ENCODE measurements at places on chromosomes 11 and 22. TPM values are rescaled to one million over a fixed set of nuclear protein-coding genes. Genes with fewer than 3 reads are reported as not detected.
A peak's percentile ranks its signal among the peaks of the same experiment; 100 is the strongest.

DNA sequence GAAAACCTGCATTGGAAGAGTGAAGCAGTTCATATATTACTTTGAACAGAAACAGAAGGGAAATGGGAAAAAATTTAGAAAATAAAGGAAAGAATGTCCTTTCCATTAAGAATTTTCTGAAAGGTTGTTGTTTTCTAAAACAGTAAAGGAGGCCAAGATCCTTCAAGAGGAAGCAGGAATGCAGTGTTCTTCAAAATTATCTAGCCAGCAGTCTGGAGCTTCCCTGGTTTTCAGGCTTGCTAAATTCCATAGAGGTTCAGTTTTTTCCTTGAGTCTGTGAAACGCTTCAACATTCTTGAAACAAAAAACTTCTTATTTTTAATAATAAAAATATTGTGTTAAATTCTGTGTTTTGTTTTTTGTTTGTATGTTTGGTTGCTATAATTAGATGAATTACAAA is 189.0 kb upstream of the ANO3 start:
- DNase-seq: no peak

DNA sequence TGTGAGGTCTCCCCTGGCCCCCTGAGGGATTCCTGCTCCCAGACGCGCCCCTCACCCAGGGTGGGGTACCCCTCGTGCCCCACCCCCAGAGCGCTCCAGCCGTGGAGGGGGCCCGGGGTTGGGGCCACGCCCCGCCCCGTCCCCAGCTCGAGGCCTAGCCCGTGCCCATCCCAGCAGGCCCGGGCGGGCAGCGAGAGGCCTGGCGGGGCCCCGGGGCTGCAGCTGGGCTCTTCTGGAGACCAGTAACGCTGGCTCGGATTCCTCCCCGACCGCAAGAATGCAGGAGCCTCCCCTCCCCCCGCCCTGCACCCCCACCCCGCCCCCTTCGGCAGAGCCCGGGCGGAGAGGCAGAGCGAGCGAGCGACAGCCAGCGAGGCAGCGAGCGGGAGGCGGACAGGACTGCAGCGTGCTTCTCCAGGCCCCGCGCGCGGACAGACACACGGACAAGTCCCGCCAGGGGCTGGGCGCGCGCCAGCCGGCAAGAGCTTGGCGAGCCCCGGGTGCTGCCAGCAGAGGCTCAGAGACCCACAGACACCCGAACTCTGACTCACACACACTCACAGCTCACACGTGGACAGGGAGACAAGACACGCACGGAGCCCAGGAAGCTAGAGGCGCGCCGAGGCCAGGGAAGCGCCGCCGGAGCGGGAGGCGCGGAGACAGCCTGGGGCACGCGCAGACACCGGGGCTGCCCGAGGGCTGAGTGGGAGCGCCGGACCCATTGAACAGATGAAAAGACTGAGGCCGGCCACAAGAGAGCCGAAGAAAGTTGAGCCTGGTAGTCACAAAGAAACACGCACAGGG is 15.2 kb downstream of the BCL9L start:
- DNase-seq: peak; percentile 89

DNA sequence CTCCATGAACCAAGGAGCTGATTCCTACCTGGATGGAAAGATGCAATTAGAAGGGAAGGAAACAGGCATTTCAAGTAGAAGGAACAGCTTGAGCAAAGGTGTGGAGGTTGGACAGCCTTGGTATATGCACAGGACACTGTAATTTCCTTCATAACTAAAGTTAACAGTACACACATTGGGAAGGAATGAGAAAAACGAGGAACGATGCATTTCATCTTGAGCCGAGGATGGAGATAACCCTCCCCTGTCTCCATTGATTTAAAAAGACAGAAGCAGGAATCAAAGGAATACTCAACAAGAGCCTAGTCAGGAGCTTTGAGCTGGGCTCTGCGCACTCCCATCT is 2.3 kb upstream of the PRG2 start:
- no peak for DNase-seq

DNA sequence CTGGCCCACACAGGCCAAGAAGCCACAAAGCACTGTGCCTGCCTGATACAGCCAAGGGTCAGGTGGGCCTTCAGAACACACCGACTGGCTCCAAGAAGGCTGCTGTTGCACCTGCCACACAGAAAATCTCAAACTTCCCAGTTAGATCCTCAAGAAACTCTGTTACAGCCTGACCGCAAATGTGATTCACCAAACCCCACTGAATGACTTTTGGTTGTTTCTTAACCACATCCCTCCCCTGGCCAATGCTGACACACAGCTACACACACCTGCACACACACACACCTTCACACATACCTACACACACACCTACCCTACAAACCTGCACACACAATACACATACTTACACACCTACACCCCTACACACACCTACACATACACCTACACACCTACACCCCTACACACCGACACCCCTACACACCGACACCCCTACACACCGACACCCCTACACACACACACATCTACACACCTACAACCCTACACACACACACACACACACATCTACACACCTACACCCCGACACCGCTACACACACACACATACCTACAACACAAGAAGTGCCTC is 31.5 kb downstream of the CDKN1C start:
- DNase-seq: no peak

GRCh38 chr22:25452116-25452700 is 112.3 kb upstream of the GRK3 start:
- no peak for DNase-seq

DNA sequence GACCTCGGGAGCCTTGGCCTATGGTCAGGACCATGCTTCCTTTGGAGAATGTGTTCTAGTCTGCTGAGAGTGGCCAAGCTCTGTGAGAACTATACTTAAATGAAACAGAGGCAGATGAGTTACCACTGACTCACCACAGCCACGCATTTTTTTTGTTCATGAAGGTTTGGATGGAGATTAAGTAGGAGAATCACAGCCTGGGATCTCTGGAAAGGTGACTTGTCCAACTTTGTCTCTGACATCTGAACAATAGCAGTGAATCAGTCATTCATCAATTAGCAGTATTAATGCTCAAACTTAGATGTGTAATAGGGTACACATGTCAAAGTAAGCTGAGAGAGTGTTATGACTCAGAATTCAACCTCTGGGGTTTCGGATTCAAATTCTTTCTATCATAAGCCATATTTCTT is 100.7 kb upstream of the ANO3 start:
- DNase-seq: peak; percentile 77

DNA sequence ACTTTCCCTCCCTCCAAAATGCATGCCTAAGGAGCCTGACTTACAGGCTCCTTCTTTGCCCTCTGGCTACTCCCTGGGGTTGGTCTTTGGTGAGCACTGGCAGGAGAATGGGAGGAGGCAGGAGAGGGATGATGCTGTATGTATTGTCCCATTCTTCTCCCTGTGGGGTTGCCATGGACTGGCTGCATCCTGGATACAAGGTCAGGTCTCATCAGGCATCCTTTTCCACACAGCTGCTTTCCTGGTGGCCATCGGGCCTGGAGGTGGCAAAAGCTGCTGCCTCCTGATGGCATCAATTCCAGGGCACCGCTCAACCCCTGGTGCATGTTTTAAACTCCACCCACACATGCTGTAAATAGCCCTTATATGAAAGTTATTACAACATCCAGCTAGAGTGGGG is 257.2 kb downstream of the ETS1 start:
- DNase-seq: no peak

GRCh38 chr22:37985751-37986281 is 1.5 kb upstream of the SOX10 start:
- DNase-seq: no peak

DNA sequence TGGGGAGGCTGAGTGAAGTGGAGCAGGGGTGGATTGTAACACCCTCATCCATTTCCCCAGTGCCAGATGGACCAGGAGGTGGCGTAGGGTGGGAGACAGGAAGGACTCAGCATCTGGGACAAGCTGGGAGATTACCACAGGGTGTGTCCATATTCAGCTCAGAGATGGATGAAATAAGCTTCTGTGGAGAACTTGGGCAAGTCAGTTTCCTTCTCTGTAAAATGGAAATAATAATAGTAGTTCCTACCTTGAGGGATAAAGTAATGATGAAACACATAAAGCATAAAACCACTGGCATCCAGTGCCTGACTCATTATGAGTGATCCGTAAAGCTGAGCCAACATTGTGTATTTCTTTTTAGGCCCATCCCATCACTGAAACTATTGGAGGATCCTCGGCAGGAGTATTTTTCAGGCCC is 607 bp upstream of the ROBO4 start:
- peak; percentile 95 for DNase-seq

GRCh38 chr11:121703201-121703600 is 250.4 kb upstream of the SORL1-AS1 start:
- no peak for DNase-seq

- no peak for DNase-seq
These were observed 63.7 kb upstream of the CYP2D6 start for GRCh38 chr22:42194104-42194851.

DNA sequence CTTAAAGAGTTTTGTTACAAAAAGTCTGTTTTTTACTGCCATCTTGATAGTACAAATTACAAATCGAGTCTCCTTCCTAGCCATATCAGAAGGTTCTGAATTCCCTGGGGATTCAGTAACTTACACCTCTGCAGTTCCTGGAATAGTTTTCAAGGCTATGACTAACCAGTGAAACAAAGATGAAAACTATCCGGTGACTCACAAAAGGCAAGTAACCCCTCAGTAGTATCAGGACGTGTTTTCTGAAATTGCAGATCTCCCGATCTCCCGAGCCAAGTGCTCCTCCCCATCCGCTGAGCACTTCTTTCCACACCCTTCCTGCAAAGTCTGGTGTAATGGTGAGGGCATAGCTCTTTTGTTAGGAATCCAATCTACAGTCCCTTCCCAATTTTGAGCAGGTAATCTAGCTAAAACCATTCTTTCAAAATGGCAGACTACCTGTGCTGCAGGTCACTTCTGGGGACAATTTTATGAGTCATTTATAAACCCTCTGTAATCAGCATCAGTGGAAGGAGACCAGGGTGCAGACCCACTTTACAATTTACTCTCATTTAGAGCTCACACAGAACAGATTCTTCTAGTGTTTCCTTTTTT is 7.7 kb downstream of the E2F8 start:
- DNase-seq: peak; percentile 92

DNA sequence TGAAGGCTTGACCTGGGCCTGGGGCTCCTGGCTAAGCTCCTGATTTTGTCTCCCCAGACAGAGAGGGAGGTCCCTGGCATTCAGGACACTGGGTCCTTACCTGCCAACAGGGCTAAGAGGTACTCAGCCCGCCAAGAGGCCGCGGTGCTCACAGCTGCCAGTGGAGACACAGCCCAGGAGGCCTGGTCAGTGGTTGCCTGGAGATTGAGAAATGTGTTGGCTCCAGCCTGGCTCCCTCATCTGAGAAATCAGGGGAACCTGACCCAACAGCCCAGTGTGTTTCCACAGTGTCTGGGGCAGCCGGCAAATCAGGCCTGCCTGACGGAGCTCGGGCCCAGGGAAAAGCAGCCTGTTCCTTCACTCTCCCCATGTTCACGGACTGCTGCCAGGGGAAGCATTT is 79.4 kb upstream of the NAV2 start:
- DNase-seq: no peak

DNA sequence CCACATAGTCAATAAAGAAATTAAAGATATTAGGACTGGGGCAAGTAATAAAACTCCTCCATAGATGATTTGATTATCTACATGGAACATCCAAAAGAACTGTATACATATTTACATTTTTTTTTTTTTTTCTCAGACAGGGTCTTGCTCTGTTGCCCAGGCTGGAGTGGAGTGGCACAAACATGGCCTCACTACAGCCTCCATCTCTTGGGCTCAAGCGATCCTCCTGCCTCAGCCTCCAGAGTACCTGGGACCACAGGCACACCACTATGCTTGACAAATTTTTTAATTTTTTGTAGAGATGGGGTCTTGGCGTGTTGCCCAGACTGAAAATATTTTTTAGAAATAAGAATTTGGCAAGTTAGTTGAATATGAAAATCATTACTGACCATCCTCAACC is 24.7 kb downstream of the REXO2 start:
- no peak for DNase-seq

- peak; percentile 88 for DNase-seq
These were observed 682.6 kb downstream of the KCNA4 start for GRCh38 chr11:29333993-29334775.

DNA sequence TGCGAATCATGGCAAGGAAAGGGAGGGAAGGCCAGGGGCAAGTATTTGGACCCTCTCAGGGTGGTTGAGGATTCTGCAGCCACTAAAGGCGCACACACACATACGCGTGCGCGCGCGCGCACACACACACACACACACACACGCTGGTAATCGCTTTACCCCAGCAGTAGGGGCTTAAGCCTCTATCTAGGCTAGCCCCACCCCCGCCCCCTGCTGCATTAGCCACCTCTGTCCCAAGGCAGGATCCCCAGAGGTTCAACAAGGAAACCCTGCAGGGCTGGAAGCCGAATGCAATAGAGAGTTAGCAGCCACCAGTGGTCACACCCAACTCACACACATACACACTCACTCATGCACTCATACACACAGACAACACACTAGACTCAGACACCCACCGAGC is 28.6 kb upstream of the ELFN2 start:
- no peak for DNase-seq

DNA sequence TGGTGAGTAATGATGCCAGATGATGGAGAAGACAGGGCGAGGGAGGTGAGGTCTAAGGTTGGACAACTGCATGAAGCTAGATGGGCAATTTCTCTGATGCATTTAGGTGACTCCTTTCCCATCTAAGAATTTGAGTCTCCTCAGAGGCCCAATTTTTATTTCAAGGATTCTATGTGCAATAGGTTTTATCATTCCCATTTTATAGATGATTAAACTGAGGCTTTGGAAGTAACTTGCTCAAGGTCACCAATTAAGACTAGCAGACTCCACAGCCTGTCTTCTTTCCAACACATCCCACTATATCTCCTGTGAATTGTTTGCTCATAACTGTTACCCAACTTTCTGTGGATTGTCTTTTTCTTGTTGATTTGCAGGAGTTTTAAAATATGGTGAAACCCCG is 28.5 kb downstream of the DSCAML1 start:
- DNase-seq: no peak

Gene PTGDR2
- total RNA-seq: 0.06 TPM

Gene RAB3IL1
- total RNA-seq: 2.4 TPM

Gene OR52M1
- not detected for total RNA-seq

Gene ZC3H12C
- total RNA-seq: 13.4 TPM

Gene APOA4
- total RNA-seq: not detected

Gene MFNG
- total RNA-seq: 1.3 TPM

Gene SERHL2
- 1.5 TPM for total RNA-seq

Gene XBP1
- total RNA-seq: 83.4 TPM

Gene GRIA4
- total RNA-seq: not detected

Measured in LHCN-M2 (cell line).